ENCODE measurements at places on chromosomes 11 and 22. TPM values are rescaled to one million over a fixed set of nuclear protein-coding genes. Genes with fewer than 3 reads are reported as not detected.

The CHEK1 gene
- total RNA-seq, result 24.2 TPM

The XRCC6 gene
- total RNA-seq, result 199 TPM

The YPEL1 gene
- total RNA-seq, result under 0.01 TPM

The BEST1 gene
- total RNA-seq, result 0.67 TPM

The INPP5J gene
- 0.50 TPM for total RNA-seq

The CABP2 gene
- total RNA-seq, result not detected

The TIMM10 gene
- total RNA-seq, result 24.8 TPM

The MAJIN gene
- total RNA-seq, result not detected

GRCh38 chr11:118897721-118898310 lies 14.1 kb downstream of the CXCR5 start:
- no peak for DNase-seq

GRCh38 chr11:85751724-85752123 lies 59.2 kb downstream of the SYTL2 start:
- DNase-seq, result no peak

- no peak for DNase-seq
Measured at GRCh38 chr22:35065796-35066218, at the start of gene ISX. Gene ISX, plus strand, starts transcription at chr22:35066158. Its CDS starts 930 bp downstream, at chr22:35067088.

DNA sequence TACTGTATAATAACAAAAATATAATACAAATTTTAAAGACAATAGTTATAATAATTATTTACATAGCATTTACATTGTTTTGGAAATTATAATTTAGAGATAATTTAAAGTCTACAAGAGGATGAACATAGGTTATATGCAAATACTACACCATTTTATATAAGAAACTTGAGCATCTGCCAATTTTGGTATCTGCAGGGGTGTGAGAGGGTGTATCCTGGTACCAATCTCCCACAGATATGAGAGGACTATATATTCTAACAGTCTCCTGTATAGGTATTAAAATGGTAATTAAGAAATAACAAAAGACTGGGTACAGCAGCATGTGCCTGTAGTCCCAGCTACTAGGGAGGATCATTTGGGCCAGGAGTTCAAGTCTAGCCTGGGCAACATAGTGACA lies 134.4 kb downstream of the APOL5 start:
- DNase-seq, result no peak

DNA sequence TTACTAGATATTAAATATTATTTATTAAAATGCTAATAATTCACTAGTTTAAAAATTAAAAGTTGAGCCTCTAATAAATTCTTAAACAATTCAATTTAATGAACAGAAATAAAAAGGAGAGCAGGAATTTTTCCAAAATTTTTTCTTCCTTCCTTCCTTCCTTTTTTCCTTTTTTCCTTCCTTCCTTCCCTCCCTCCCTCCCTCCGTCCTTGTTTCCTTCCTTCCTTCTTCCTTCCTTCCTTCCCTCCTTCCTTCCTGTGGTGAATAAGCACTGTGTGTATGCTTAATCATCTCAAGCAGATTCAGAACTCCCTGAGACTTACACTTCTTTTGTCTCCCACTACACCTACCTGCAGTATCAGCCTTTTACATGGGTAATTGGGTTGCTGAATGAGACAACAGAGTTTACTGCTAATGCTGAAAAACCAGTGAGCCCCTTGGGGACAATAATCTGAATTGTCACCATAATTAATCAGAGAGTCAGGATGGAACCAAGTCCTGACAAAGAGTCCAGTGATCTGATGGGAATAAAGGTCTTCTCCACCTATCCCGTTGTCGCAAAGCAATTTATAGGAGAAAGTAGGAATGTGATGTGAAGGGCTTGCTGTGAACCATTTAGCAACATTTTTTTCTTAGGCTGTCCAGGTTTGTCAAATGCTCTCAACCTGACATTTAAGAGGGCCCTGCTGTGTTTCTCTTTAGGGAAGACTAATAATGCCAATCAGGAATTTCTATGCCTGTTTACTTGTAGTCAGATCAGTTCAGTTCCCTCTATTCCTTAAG lies 58.1 kb upstream of the CEP295 start:
- no peak for DNase-seq

DNA sequence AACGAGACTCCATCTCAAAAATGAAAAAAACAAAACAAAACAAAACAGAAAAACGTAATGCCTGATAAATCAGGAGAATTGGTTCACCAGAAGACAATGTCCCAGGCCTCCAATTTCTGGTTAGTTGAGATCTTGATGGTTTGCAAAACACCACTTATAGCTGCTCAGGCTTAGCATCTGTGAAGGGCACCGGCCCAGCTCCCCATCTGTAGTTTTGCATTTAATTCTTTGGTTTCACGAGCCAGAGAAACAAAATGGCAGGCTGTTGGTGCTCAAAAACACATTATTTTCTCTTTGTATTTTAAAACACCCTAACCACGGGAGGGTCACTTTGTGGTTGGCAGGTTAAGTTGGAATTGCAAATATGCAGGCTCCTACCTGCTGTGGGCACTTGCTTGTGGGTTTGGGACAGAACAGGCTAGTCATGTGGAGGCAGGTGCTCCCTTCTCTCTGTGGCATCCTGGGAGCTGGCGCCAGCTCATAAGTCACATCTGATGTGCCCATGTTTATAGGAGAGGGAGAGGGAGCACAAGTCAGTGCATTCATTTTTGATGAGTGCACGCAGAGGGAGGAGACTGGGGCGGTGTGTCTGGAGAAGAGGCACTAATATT lies 145.9 kb downstream of the CEP164 start:
- peak; percentile 43 for DNase-seq

GRCh38 chr22:45421349-45422055 lies 8.0 kb downstream of the RIBC2 start:
- DNase-seq, result no peak

- DNase-seq, result no peak
Measured at GRCh38 chr11:104259121-104259610, 95.2 kb upstream of the PDGFD start.

GRCh38 chr22:19424186-19424500 lies 7.4 kb downstream of the HIRA start:
- no peak for DNase-seq

- DNase-seq, result peak; percentile 66
Measured at GRCh38 chr11:66080055-66080817, 10.2 kb downstream of the PACS1 start.

GRCh38 chr22:50581031-50581949 lies 1.4 kb downstream of the CHKB start:
- DNase-seq, result no peak
